Body of pancreas (tissue), 4 donors: ENCODE measurements at places on chromosomes 4 and X.

DNA sequence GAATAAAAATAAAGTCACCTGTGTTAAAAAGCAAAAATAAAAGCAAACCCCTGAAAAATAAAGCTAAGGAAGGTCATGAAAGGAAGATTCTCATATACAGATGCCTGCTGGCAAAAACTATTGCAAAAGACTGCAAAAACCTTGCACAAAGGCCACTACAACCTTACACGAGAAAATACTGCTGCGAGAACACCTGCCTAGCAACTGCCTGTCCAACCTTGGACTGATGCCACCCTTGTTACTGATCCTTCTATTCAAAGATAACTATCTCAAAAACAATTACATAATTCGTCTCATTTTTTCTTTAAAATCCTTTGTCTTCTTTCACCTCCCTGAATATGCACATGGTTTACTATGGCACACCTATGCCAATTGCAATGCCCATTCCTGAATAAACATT, 49.6 kb downstream of the SLC2A9 start:
- H3K36me3 ChIP-seq, result no peaks in the 10 kb centered on the region
- H3K4me1 ChIP-seq, result no peaks in the 10 kb centered on the region
- no peak overlapping the region for H3K27ac ChIP-seq
- DNase-seq, result no peak
- no peak overlapping the region for H3K4me3 ChIP-seq
- H3K27me3 ChIP-seq, result no peaks in the 10 kb centered on the region

DNA sequence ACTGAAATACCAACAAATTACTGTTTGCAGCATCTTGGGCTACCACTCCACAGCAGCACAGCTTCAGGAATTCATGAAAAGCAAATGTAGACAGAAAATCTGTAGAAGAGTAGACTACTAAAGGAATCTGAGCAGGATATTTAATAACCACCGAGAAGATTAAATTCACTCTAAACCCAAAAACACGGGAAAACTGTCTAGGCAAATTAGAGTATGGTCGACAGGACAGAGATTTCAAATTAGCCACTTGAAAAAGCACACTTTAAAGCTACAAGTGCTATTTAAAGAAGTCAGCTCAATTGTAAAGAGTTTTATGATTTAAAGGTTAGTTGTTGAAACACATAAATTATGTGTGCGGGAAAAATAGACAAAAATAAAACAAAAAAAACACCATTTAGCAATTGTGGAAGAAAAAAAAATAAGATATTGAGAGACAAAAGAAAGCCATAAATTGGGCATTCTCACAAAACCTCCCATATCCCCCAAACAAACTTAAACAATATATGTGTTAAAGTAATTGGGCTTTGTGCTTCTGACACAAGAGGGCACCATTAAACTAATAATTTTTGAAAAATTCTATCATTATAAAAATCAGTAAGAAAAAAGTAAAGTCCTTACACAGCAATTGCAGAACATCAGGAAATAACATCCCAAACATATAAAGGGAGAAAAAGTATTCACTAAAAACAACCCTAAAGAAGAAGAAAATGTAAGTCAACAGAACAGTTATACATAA, 880.8 kb downstream of the TECRL start:
- H3K4me1 ChIP-seq, result no peaks in the 10 kb centered on the region
- H3K4me3 ChIP-seq, result no peak overlapping the region
- H3K36me3 ChIP-seq, result no peaks in the 10 kb centered on the region
- DNase-seq, result no peak

DNA sequence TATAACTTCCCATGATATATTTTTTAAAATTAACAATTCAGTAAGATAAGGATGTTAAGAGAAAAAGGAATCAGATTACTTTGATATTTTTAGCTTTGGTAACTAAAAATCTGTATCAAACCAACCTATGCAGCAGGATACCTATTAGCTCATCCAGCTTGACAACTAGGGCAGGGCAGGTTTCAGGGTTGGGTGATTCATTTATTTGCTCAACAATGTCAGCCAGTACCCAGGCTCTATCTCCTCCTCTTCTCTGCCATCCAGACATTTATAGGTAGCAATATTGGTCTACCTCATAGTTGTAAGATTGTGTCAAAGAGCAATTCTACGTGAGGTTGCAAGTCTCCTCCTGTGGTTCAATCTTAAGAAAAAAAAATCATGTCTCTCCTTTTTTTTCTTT, 421.9 kb downstream of the ANKRD50 start:
- H3K4me1 ChIP-seq, result no peaks in the 10 kb centered on the region
- no peak overlapping the region for H3K27ac ChIP-seq
- H3K36me3 ChIP-seq, result no peaks in the 10 kb centered on the region
- H3K27me3 ChIP-seq, result no peaks in the 10 kb centered on the region
- H3K4me3 ChIP-seq, result no peak overlapping the region

GRCh38 chrX:120840827-120841226, 34.8 kb downstream of the CT47B1 start:
- H3K4me1 ChIP-seq, result no peaks in the 10 kb centered on the region
- H3K4me3 ChIP-seq, result no peak overlapping the region
- H3K27ac ChIP-seq, result no peak overlapping the region

- H3K4me1 ChIP-seq, result peaks cover 66% of the 10 kb centered on the region
- H3K4me3 ChIP-seq, result no peak overlapping the region
- H3K27me3 ChIP-seq, result peaks cover 35% of the 10 kb centered on the region
- no peaks in the 10 kb centered on the region for H3K36me3 ChIP-seq
Observed at GRCh38 chr4:133151341-133151690, 2.2 kb downstream of the PCDH10 start.

GRCh38 chr4:81712714-81713113, 241.0 kb upstream of the RASGEF1B start:
- no peak overlapping the region for H3K4me3 ChIP-seq
- H3K36me3 ChIP-seq, result no peaks in the 10 kb centered on the region
- H3K27ac ChIP-seq, result no peak overlapping the region
- DNase-seq, result no peak
- no peaks in the 10 kb centered on the region for H3K27me3 ChIP-seq

DNA sequence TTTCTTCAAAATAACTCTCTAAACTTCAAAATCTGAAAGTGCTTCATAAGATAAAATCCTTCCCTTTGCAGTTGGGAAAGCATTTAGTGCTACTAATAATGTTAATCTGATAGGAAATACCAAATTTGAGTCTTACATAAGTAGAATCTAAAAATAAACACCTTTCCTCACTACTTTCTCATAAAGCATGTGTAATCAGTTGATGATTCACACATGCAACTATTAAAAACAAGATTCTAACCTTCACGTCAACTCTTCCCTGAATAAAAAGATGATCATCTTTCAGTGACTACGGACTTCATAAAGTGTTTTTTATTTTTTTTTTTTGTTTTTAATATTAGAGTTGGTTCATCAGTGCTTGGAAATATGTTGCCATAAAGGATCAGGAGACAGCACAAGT, 172.6 kb downstream of the ACTRT1 start:
- no peaks in the 10 kb centered on the region for H3K4me1 ChIP-seq
- DNase-seq, result no peak
- H3K4me3 ChIP-seq, result no peak overlapping the region
- no peaks in the 10 kb centered on the region for H3K27me3 ChIP-seq

DNA sequence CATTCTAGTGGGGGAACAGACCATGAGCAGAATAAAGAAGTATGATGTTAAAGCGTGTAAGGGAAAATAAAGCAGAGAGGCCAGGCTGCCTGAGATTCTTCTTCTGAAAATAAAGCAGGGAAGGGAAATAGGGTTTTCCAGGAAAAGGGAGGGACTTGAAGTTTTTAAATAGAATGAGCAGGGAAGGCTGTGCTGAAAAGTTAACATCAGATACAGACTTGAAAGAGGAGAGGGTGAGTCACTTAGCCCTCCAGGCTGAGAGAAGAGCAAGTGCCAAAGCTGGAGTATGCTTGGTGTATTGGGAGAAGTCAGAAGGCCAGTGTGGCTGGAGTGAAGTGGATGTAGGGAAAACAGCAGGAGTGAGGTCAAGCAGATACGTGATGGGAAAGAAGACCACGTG, 10.0 kb upstream of the PLK4 start:
- no peak overlapping the region for H3K4me3 ChIP-seq
- no peak for DNase-seq
- no peaks in the 10 kb centered on the region for H3K36me3 ChIP-seq
- H3K27me3 ChIP-seq, result no peaks in the 10 kb centered on the region
- no peaks in the 10 kb centered on the region for H3K4me1 ChIP-seq

GRCh38 chrX:17082831-17083230, 136.4 kb downstream of the REPS2 start:
- no peak overlapping the region for H3K4me3 ChIP-seq
- no peak for DNase-seq
- H3K27ac ChIP-seq, result no peak overlapping the region
- H3K4me1 ChIP-seq, result no peaks in the 10 kb centered on the region

- no peak overlapping the region for H3K4me3 ChIP-seq
- no peak overlapping the region for H3K27ac ChIP-seq
- no peaks in the 10 kb centered on the region for H3K4me1 ChIP-seq
- no peaks in the 10 kb centered on the region for H3K27me3 ChIP-seq
Observed at GRCh38 chr4:152967907-152968306, 31.8 kb downstream of the FHDC1 start.

DNA sequence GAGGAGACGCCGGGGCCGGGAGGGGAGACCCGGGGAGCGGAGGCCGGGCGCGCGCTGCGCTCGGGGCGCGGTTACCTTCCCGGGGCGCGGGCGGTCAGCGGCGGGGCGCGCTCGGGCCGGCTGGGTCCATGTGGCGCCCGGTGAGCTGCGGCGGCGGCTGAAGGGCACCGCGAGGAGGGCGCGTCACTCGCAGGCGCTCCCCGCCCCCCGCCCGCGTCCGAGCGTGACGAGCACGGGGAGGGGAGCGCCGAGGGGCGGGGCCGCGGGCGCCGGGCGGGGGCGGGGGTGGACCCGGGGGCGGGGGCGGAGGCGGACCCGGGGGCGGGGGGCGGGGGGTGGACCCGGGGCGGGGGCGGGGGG, at the start of gene CPLX1:
CPLX1 (minus strand) TSS at position 159 of the 360 bp plus-strand sequence. CDS start 1,607 bp downstream, outside the sequence.
- H3K27ac ChIP-seq, result no peak within 1 kb of the TSS
- no peak for DNase-seq
- no peaks in the 10 kb centered on the region for H3K36me3 ChIP-seq
- H3K4me1 ChIP-seq, result peaks cover 26% of the 10 kb centered on the region
- H3K4me3 ChIP-seq, result no peak within 1 kb of the TSS

DNA sequence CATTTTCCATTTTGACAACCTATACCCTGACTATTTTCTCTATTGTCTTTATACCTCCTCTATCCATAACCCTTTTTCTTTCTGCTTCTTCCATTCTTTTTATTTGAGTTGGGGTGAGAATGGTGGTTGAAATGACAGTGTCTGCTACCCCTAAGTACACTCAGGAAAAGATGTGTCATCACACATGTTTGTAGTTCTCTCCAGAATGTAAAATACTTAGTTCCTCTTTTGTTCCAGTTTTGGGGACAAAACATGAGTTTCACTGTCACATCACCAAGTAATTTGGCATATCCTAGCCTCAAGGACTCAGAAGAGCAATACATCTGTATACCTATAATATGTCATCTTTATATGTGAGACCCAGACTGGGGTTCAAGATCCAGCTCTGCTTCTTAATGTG, 90.3 kb downstream of the COMMD8 start:
- no peak overlapping the region for H3K27ac ChIP-seq
- H3K4me3 ChIP-seq, result no peak overlapping the region
- no peaks in the 10 kb centered on the region for H3K36me3 ChIP-seq
- H3K4me1 ChIP-seq, result no peaks in the 10 kb centered on the region

DNA sequence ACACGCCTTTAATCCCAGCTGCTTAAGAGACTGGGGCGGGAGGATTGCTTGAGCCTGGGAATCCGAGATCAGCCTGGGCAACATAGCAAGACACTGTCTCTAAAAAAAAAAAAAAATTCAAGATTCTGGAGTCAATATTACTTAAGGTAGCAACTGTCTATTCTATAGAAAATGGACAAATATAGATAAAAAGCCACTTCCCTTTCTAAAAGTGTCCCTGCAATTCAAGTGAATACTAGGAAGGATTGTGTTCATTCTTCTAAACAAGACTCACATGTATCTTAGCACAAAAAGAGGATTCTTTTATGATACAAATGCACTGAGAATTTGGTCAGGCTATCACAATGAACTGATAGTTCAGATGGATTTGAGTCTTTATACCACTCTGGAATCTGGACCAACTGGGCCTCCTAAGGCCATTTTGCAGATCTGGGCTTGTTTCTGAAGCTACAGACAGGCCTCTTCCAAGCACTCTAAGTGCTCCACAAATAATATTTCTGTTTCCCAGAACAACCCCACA, 7.0 kb downstream of the PKD2 start:
- DNase-seq, result no peak
- no peak overlapping the region for H3K27ac ChIP-seq
- H3K4me1 ChIP-seq, result peaks cover 34% of the 10 kb centered on the region
- H3K4me3 ChIP-seq, result no peak overlapping the region
- no peaks in the 10 kb centered on the region for H3K36me3 ChIP-seq
- H3K27me3 ChIP-seq, result no peaks in the 10 kb centered on the region

- no peak for DNase-seq
- H3K27ac ChIP-seq, result no peak overlapping the region
- no peaks in the 10 kb centered on the region for H3K27me3 ChIP-seq
- no peaks in the 10 kb centered on the region for H3K36me3 ChIP-seq
Observed at GRCh38 chr4:145614233-145614610, 5.0 kb upstream of the MMAA start.

- no peaks in the 10 kb centered on the region for H3K27me3 ChIP-seq
- DNase-seq, result no peak
- no peaks in the 10 kb centered on the region for H3K4me1 ChIP-seq
- H3K36me3 ChIP-seq, result no peaks in the 10 kb centered on the region
- no peak overlapping the region for H3K4me3 ChIP-seq
Observed at GRCh38 chr4:97279391-97279790, 863.9 kb downstream of the STPG2 start.

DNA sequence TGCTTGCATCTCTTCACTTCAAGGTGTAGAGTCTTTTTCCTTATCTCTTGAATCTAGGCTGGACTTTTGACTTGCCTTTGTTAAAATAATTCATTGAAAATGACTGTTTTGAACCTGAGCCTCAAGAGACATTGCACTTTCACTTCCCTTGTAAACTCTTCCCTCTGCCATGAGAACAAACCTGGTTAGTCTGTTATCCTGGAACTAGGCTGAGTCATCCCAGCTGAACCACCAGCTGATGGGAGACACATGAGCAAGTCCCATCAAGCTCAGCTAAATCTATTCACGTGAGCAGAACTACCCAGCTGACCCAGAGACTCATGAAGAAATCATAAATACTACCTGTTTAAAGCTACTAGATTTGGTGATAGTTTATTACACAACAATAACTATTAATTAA, 202.3 kb upstream of the CENPE start:
- H3K27me3 ChIP-seq, result no peaks in the 10 kb centered on the region
- no peaks in the 10 kb centered on the region for H3K4me1 ChIP-seq
- DNase-seq, result no peak

- DNase-seq, result peak; percentile 3
- no peaks in the 10 kb centered on the region for H3K4me1 ChIP-seq
- no peak overlapping the region for H3K4me3 ChIP-seq
Observed at GRCh38 chrX:21398426-21398825, 24.2 kb downstream of the CNKSR2 start.

DNA sequence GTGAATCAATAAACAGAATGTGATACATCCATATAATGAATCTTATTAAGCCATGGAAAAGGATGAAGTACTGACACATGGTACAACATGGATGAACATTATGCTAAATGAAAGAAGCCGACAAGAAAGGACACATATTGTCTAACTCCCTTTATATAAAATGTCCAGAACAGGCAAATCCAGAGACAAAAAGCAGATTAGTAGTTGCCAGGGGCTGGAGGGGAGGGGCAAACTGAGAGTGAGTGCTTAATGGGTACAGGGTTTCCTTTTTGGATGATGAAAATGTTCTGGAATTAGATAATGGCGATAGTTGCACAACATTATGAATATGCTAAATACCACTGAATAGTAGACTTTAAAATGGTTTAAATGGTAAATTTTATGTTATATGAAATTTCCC, 17.4 kb downstream of the ADGRG4 start:
- DNase-seq, result no peak
- no peak overlapping the region for H3K4me3 ChIP-seq
- H3K27ac ChIP-seq, result no peak overlapping the region
- no peaks in the 10 kb centered on the region for H3K27me3 ChIP-seq
- H3K4me1 ChIP-seq, result no peaks in the 10 kb centered on the region
